ENCODE measurements at places on chromosomes 3 and 15.

- DNase-seq = peak; percentile 50
Observed at GRCh38 chr15:67199881-67200763, 54.3 kb downstream of the AAGAB start.

DNA sequence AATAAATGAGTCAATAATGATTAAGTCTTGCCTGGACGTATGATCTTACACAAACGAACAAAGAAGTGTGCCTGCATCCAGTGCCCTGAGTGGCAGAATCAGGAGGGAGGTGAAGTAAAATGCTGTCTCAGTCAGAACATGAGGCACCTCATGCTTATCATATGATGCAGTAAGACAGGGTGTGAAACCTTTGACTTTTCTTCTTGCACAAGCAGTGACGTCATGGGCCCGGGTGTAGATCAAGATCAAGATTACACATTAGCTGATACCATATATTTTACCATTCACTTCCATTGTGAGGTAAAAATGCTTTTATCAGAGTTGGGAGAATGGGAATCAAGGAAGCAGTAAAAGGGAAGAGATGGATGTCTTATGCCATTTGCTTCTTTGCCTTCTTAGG, 291.6 kb upstream of the PLSCR5 start:
- no peak for DNase-seq

GRCh38 chr3:138491971-138492370, 57.6 kb downstream of the ESYT3 start:
- no peak for DNase-seq

DNA sequence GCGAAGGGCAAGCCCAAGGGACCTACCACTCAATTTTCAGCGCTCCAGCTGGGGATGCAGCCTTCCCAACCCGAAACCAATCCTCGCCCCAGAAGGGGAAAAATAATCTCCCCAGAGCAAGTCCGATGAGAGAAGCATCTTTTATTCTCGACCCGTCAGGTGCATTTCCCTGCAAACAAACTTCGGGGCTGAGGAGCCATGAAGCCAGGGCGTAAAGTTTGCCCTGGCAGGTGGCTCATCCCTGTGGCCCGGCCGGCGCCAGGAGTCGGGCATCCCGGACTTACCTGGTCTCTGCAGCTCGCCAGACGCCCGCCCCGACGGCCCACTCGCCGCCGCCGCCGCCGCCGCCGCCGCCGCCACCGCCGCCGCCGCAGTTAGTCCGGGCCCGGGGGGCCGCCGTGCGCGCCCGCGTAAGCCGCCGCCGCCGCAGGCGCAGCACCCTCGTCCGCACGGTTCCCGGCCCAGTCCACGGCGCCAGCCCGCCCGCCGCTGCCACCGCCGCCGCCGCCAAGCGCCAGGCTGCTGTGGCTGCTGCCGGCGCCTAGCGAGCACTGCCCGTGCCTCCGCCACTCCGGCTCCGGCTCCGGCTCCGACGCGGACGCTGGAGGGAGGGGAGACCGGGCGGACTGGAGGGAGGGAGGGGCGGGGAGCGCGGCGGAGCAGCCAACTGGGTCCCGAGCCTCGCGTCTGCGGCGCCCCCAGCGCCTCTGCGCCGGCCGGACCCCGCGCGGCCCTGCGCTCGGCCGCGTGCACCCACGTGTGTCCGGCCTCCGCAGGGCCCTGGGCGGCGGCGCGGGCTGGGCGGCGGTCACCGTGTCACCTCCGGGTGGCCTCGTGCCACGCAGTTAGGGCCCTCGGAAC, at the start of gene CNTN3:
TSS of gene CNTN3 (minus strand) at position 553 of the 861 bp plus-strand sequence. CDS start 93,547 bp downstream, outside the sequence.
- DNase-seq = peak; percentile 62

DNA sequence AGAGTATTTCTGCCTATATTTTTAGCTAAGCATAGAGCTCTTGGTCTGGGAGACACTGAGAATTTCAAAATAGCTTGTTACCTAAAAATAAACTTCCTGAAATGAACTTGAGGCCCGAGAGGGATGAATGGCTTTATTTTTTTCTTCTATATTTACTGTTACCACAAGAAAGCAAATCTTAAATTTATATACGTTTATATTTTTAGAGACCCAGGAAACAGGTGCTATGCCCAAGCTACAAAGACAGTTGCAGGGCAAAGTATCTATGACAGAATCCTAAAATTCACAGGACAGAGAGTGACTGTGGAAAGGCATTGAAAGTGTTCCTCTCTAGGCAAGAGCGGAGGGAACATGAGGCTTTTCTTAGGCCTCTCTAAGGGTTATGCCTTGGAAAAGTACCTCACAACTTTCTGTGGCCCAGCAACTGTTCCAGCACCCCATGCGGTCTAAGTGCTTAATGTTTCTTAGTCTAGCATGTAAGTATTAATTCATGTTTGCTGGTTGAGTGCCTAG, 36.5 kb downstream of the TGFBR2 start:
- DNase-seq = no peak

DNA sequence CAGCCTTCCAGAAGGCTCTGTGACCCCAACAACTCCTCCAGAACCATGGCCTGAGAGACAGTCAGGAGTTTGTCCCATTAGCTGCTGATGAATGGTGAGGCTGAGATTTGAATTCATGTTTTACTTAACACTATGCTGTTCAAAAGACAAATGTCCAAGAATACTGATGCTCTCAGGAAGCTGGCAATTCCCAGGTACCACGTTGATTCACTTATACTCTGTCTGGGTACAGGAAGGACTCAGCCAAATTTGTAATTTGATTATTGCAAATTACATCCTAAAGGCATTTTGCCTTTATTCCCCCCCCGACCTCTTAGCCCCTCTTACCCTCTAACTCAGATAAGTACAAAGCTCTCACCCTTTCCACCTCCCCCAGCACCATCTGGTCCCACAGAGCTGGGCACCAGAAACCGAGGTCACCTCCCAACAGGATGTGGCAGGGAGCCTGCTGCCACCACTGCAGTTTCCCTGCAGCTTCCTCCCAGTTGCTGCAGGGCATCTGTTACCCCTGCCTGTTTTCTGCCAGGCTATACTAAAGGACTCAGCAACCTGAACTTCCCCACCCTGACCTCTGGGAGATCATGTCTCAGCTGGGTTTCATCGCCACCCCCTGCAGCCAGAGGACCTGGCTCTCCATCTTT, 33.6 kb downstream of the EAF1 start:
- no peak for DNase-seq

DNA sequence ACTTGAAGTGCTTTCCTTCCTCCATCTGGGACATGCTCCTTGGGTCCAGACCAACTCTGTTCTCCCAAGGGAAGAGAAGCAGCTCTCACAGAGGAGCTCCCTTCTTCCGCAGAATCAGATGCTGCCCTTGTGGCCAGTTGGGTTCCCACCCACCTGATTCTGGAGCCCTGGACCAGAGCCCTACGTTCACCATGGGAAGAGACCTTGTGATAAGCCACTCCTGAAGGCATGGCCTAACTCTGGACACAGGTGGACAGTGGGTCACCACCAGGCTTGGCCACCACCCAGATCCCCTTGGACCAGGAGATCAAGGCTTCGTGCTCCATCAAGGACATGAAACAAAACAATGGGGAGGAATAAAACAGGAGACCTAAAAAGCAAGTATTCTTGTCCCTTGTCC, 172.2 kb downstream of the RPLP1 start:
- DNase-seq = no peak

- DNase-seq = no peak
Observed at GRCh38 chr3:30843877-30844276, 50.6 kb downstream of the GADL1 start.

Data from fibroblast of skin of abdomen (primary cell).